ENCODE measurements at places on chromosomes 3 and 15.

DNA sequence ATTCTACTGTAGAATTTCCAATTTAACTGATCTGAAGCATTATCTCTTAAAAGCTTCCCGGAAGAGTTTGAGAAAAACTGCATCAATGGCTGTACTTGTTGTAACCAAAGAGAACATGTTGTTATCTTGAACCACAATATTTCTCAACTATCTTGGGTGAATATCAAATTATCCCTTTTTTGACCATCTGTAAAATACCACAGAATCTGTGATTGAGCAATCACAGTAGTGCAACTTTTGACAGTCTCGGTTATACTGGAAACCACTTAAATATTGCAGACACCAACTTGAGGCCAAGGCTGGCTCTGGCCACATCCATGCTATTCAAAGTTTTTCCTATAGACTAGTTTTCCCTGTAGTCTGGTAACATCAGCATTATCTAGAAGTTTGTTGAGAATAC lies 842.8 kb upstream of the EPHA6 start:
- DNase-seq: no peak

DNA sequence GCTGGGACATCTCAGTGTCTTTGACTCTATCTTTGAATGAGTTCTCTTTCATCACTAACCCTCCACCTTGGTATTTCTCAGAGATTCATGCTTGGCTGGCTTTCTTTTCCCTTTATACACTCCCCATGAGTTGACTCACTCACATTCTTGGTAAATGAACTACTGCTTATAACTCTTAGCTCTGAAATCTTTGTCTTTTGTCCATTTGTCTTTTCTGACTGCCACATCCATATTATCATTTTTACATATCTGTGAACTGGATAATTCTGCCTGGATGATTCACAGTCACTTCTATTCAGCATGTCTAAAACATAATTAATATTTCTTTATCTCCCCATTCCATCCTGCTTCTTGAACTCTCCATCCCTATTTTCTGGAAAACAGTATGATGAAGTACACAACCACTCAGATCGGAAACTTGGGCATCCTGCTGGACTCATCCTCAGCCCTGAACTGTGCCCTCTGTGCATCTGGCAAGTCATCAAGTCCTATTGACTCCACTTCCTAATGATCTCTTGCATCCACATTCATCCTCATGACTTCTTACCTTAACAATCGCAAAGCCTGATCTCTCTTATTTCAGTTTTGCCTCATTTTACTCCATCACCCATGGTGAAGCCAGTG lies 66.9 kb downstream of the KCNAB1 start:
- DNase-seq: no peak

DNA sequence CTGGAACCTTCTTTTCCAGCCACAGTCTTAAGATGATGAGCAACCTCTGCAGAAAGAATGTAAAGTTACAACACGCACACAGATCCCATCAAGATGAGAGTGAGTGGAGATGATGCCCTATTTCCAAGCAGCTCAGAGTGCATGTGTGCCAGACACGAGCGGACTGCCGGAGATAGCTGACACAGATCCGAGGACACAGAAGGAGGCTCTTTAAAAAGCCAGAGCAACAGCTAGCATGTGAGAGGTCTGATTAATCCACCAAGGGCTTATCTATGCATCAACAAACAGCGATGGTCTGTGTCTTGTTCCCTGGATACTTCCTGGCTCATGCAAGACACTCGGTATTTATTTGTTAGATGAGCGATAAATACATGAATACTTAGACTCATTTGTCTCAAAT lies 128.6 kb upstream of the DLG1 start:
- DNase-seq: no peak

- DNase-seq: no peak
Observed at GRCh38 chr3:44561076-44561475, 6.1 kb downstream of the ZKSCAN7 start.

DNA sequence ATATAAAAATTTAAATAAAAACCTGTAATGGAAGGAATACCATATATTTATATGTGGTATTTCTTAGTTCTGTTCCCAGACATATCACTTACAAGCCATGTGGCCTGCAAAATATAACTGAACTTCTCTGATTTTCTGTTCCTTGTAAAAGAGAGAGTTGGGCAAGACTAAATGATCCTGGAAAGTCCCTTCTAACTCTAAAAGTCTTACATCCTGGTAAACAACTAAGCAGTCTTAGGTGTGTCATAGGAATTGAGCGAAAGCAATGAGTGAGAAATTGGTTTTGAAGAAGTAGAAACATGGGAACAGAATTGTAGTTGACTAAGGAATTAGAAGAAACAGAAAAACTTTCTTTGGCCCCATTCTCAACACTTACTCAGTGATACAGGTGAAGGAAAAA lies 25.3 kb upstream of the IL20RB start:
- no peak for DNase-seq

- no peak for DNase-seq
Observed at GRCh38 chr3:112302881-112303763, 9.1 kb upstream of the SLC9C1 start.

DNA sequence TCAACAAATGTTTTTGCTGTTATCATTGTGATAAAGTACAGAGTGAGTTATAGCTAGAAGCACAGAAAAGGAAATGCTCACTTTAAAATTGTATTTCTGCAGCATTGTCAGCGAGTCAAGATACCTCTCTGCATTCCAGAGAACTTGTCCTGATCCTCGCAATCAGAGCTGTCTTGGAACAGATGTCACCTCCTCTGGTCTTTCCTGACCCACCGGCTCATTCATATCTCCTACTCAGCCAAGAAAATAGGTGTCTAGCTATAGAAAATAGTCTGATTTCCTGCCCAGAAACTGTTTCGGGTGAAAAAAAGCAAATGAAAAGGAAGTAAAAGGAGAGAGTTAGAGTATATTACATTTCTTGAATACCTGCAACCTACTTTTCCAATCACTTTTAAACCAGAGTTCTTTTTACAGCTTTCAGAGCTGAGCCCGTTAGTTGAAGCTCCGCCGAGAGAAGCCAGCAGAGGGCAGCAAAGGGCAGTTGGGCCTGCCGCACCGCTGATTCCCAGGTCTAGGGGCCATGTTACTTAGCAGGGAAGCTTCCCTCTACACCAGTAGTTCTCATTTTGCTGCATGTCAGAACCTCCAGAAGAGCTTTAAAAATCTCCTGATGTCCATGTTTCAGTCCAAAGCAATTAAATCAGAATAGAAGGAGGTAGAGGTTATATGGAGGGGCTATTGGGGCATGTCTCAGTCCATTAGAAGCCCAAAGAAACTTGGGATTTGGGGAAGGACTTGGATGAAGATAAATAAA lies 185.7 kb upstream of the THRB start:
- DNase-seq: no peak

DNA sequence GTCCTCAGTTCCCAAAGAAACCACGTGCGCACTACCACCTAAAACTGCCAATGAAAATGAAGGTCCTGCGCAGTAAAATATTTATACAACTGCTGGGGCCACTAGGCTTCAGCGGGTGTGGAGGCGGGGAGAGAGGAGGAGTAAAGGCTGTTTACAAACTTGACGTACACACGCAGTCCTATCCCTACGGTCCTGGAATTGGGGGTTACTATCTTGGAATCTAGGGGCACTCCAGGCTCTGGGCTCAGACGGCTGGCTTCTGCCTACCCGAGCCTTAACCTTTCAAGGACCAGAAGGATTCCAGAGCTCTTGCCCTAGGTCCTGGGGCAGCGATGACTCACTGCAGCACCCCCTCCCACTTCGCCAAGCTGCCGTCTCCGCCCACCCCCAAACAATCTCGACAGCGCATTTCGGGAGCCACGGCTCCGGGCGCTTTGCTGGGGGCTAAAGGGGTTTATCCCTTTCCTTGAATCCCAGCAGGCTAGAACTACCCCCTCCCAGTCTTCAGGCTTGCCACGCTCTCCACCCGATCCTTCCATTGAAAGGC lies 3.0 kb downstream of the ADAMTS9 start:
- DNase-seq: no peak

All from cortex of kidney (tissue), 1 donor.